Temporal lobe (tissue), 4 donors: ENCODE measurements at places on chromosomes 3 and 15. TPM values are rescaled to one million over a fixed set of nuclear protein-coding genes. Genes with fewer than 3 reads are reported as not detected.

The GOLGA6A gene
- total RNA-seq, result not detected

The GOLGA8Q gene
- 0.25 TPM for total RNA-seq

The DUT gene
- total RNA-seq, result 47.5 TPM

The STXBP5L gene
- 12.3 TPM for total RNA-seq

The SRGAP3 gene
- 74.3 TPM for total RNA-seq

The KCNAB1 gene
- total RNA-seq, result 19.9 TPM

The RPUSD3 gene
- 15.5 TPM for total RNA-seq

The ALDH1L1 gene
- total RNA-seq, result 3.4 TPM

The STAG1 gene
- 64.9 TPM for total RNA-seq

The OXSR1 gene
- 36.4 TPM for total RNA-seq

The SYNM gene
- total RNA-seq, result 14.0 TPM

The TMED3 gene
- total RNA-seq, result 17.5 TPM

The PIGBOS1 gene
- total RNA-seq, result 3.2 TPM

The C3orf38 gene
- total RNA-seq, result 38.4 TPM

The SCAMP2 gene
- 4.4 TPM for total RNA-seq

The GPR160 gene
- 2.2 TPM for total RNA-seq

The HERC2 gene
- 83.3 TPM for total RNA-seq
